Adipocyte (in vitro differentiated cells): ENCODE measurements at places on chromosomes 12 and 14.

- DNase-seq: no peak
Measured at GRCh38 chr12:46071335-46071734, 81.0 kb upstream of the SCAF11 start.

DNA sequence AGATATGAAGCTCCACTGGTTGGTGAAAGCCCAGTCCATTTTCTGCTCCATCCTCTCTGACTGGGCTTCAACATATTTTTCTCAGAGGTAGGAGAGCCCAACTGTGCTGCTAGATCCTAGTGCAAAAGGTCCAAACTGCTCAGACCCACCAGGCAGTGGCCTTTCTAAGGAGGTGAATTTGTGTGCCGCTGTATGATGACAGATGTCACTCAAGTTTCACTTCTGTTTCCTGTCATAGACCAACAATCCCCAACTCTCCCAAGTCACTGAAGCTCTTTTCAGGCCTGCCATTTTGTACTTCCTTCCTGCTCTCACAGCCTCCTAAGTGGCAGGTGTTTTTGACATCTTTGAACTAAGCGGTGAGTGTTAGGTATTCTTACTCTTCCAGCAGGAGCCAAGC, 16.4 kb upstream of the RNASE4 start:
- DNase-seq: no peak

DNA sequence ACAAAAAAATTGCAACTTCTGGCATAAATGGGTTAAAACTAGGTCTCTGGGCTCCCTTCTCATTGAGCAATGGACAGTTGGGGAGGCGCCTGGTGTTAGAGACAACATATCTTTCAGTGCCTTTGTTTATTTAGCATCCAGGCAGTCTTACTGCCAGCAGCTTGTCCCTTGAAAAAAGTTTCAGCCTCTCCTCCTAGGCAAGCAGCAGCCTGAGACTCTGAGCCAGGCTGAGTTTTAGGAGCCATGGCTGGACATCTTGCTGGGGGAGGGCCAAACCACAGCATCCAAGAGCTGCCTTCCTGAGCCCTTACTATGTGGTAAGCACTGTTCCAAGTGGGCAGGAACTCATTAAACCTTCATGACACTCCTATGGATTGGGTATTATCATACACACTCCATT, 10.1 kb upstream of the JDP2 start:
- DNase-seq: peak; percentile 15

DNA sequence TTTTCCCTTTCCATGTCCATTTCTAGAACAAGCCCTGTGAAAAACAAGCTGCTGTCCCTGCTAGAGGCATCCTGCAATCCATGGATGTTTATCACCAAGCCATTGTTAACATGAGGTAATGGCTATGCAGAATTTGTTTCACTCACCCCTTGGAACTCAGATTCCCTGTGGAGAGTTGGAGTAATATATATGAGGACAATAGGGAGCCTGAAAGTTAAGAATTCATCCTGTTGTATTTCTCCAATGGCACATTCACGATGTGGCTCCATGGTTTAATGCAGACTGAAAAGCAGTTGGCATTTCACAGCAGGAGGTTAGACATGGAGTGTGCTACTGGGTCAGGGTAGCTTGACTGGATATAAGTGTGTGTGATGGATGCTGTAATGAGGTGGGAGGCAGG, 32.4 kb downstream of the GPR65 start:
- no peak for DNase-seq

DNA sequence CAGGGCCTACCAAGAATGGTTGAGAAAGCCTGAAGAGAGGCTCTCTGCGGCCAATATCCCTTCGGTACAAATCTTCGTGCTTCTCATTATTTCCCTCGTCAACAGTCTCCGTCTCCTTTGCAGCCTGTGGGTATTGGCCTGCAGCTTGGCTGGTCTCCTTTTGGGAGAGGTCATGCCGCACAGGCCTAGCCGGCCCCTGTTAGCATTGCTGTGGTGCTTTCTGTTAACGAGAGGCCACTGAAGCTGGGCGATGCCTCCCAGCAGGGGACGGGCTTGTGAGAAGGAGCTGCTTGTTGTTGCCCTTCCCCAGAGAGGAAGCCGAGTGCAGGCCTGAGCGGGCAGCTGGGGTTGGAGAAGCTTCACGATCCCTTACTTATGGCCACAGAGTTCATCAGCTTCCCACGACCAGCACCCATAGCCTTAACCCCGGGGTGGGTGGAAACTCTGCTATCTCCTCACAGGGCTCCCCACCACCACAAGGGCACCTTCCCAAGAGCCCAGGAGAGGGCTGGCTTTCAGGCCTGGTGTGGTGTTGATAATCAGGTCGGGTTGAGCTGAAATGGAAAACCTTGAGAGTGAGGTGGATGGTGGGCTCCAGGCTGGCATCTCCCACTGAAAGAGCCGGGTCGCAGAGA, 228.6 kb downstream of the ZFP36L1 start:
- no peak for DNase-seq

DNA sequence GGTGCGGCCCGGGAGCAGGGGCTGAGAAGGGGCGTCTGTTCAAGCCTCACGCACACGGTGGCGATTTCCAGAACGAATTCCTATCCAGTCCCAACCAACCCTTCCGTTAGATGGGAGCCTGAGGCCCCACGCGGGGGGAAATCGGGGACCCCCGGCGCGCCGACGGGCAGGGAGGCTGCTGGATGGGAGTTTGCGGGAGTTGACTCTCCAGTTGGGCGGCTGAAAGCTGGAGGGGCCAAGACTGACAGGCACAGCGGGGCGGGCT, 9.8 kb downstream of the EXOC3L4 start:
- no peak for DNase-seq

DNA sequence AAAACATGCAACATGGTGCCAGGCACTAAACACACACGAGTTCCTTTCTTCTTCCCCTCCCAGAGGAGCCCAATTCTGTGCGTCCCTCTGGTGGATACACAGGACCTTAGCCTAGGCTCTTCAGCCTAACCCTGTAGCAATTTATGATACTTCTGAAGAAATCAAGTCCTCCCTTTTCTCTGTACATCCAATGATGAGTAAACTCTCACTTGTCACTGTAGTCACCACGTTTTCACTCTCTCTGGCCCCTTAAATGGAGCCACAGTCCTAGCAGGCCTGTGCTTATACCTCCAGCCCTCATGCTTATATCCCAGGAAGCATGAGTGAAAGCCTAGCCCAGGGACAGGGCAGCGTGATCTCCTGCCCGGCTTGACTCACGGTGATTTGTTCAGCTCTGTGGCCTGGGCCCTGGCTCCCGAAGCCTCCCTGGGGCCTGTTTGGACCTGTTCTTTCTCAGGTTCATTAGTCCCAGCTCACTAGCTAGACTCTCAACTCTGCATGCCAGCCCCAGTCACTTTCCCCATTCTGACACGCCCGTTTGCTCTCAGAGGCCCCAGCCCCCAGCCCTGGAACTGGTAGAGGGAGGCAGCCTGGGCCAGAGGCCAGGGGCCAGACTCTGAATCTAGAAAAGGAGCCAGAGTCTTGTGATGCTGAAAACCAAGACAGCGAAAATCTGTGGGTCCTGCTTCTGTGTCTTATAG, 24.1 kb upstream of the PLEKHG3 start:
- DNase-seq: peak; percentile 14

DNA sequence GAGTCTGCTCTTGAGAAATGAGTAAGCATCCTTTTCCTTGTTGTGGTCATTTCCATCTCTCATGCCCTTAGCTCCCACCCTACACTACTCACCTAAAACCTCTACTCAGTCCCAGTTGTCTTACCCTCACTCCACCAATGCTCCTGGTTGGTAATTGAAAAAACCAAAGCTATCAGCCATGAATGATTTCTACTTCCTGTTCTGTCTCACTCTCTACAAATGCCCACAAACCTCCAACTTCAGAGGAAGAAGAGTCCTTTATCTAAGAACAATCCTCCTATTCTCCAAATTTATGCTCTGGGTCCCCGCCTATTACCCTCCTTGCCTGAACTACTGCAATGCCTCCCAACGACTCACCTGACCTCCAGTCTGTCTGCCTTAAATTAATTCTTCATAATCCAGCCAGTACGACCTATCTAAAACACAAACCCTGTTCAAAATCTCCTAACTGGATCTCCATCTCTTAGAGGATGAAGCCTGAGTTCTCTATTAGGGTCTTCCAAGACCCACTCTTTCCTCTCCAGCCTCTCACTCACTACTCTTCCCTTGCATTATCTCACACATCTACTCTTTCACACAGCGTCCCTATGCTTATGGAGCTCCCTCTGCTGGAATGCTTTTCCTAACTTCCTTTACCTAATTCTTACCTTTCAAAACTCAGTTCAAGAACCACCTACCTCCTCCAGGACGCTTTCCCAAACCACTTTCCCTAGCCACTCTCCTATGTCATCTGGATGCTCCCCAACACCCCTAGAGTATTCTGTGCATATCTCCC, 2.2 kb downstream of the DHRS1 start:
- DNase-seq: peak; percentile 31

DNA sequence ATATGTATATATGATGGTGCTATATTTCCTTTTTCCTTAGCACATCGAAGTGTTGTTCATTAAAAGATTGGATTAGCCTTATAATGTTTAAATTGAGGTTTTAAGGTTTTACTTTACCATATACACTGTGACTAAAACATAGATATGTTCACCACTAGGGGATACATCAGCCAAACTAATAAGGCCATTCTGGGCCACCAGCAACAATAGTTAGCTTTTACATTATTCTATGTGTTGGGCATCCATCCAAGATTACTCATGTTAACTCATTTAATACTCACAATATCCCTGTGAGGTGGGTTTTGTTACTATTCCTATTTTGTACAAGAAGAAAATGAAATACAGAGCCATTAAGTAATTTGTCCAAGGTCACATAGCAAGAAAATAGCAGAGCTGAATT, 202.6 kb upstream of the AVPR1A start:
- DNase-seq: no peak

DNA sequence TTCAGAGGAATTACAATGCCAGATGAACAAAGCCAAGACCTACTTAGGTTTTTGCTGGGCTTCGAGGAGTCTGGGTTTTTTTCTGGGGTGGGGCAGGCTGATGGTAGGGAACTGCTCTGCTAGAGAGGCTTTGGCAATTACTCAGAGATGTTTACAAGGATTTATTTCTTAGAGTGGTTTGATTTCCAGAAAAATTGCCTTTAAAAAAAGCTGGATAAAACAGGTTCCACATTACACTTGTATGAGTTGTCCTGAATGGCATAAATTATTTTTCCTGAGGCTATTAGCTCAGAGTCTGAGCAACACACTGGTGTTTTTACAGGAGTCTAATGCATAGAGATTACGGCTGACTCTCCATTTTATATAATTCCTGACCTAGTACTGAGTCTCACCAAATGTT, 118.5 kb upstream of the FRMD6 start:
- DNase-seq: peak; percentile 57

- no peak for DNase-seq
Measured at GRCh38 chr12:65125247-65125646, 4.1 kb upstream of the WIF1 start.

DNA sequence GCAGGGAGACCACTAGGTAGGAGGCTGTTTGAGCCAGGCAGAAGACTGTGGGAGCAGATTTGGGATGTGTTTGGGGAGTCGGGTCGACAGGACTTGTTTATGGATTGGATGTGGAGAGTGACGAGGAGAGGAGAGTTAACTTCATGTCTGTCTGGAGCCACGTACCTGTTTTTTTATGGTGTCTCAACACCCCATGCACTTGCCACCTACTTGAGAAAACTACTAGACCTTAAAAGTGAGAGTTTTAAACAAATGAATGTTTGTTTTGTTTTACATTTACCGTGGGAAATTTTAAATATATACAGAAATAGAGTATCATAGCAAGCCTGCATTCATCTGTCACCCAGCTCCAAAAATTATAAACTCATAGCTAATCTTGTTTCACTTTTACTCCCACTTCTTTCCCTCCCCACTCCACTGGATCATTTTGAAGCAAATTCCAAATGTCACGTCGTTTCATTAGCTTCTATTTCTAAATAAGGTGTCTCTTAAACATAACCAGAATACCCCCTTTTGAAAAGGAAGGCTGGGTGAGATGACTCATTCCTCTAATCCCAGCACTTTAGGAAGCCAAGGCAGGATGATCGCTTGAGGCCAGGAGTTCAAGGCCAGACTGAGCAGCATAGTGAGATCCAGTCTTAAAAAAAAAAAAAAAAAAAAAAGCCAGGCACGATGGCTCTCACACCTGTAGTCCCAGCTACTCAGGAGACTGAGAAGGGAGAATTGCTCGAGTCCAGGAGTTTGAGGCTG, 136.2 kb downstream of the ANO6 start:
- DNase-seq: no peak
